ENCODE measurements at places on chromosomes 2 and 18.

GRCh38 chr18:33802955-33803354, 224.9 kb downstream of the ASXL3 start:
- no peak for DNase-seq

DNA sequence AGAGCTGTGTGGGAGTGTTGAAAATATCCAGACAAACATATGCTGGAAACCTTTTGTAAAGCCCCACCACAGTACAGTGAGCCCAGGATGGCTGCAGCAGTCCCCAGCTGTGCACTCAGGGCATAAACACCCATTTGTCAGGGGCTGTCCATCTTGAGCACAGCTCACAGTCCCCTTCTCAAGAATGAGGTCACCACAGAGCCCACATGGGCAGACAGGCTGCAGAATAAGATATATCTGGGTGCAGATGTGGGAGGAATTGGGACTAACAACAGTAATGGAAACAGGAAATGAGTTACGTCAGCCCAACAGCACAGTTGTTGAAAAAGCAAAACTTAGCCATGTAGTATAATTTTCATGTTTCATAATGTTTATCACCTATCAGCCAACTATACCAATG, 219.6 kb downstream of the ETAA1 start:
- DNase-seq: no peak

GRCh38 chr18:1513519-1513918, 608.8 kb downstream of the ADCYAP1 start:
- DNase-seq: no peak

DNA sequence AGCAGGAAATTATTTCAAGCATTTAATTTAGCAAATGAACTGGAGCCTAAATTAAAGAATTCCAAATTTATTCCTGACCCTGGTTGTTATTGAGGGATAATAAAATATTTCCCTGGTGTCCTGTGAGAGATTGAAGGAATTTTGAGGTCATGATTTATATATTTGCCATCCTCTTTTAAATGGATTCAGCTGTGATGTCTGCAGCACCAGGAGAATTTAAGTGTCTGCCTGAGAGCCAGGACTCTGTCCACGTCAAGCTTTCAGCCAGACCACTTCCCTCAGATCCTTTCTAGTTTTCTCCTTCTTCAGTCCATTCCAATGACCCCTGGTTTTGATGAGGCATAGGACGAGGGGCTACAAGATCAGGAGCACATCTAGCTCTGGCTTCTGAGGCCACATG, 59.9 kb downstream of the INO80C start:
- DNase-seq: no peak

DNA sequence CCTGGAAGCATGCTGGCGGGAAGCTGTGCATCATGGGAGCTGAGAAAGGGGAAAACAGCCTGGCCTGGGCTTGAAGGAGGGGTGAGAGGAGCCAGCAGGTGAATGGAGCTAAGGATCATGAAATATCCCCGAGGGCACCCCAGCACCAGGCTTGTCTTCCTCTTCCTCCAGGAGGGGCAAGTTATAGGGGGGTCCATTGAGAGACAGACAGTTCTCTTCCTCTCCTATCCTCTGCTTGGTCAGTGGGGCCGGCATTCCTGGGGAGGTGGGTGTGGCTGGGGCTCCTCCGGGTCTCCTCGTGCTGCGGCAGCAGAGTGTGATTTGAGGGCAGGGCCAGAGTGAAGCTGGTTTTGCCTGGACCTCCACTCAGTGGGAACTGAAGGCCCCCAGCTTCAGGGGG, 78.9 kb downstream of the LIPG start:
- no peak for DNase-seq

GRCh38 chr2:234840336-234840735, 111.5 kb upstream of the SH3BP4 start:
- no peak for DNase-seq

DNA sequence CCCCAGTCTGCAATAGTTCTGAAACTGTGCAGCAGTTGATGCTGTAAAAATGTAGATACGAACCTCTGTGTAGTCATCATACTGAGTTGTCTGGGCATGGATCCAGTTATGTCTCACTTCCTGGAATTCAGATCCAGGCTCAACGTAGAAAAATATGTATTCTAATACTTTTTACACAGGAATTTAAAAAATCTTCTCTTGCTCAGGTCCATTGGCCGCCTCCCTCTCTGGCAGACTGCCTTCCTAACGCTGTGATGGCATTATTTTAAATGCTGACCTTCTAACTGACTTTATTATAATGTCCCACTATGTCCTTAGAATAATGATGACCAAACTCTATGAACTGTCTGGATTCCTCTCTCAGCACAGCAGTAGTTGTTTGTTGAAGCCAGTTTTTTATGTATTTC, 119.6 kb downstream of the FEZ2 start:
- DNase-seq: no peak

DNA sequence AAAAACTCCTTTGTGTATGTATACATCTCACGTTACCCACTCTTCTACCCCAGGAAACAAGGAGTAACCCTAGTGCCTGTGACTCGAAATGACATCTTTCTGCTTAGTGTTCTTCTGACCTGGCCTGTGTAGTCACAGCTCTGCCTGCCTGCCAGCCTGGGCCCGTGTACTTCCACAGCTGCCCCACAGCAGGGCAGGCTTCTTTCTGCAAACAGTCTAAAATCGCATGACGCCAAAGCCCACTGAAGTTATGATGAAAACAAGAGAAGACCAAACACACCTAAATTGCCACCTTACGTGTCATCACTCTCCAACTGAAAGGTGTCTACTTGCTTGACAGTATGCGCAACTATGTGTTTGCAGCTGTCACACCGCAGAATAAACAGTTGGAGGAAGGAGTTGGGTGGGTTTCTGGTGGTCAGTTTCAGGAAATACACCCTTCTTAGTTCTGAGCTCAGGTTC, 1.5 kb downstream of the GAREM1 start:
- DNase-seq: no peak

- no peak for DNase-seq
Measured at GRCh38 chr2:54983345-54984220, 66.7 kb downstream of the RTN4 start.

- DNase-seq: no peak
Measured at GRCh38 chr2:44777036-44777435, 164.5 kb upstream of the SIX3 start.

DNA sequence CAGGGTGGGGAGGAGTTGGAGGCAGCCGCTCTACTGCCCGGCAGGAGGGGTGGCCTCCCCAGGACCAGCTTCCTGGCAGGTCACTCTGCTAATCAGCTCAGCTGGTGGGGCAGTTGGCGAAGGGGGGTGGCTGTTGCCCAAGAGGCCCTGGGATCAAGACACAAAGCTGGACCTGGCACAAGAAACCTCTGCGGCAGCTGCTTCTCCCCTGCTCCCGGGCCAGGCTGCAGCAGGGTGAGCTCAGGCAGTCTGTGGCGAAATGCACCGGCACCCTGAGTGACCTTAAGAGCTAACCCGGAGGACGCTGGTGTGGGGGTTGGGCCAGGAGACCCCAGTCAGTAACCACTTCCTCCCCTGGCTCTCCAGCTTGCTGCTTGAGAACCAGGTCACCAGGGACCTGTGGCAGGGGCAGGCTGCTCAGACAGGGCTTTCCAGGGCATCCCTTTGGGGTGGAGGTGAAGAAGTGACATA, 31.1 kb downstream of the TOGARAM2 start:
- DNase-seq: no peak

DNA sequence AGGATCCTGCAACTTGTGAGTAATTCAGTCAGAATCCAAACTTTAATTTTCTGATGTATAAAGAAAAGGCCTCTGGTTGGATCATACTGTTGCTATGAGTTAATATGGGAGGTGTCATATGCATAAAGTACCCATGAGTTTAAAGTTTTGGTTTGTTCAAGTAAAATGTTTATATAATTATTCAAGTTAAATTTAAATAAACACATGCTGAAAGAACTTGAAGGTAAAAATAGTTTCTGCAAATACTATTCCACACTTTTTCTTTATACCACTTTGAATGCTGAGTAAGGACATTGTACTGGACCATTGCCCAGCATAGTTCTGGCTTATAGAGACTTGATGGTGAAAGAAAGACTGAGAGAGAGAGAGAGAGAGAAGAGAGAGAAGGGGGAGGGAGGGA, 30.7 kb downstream of the PKP4 start:
- DNase-seq: no peak

DNA sequence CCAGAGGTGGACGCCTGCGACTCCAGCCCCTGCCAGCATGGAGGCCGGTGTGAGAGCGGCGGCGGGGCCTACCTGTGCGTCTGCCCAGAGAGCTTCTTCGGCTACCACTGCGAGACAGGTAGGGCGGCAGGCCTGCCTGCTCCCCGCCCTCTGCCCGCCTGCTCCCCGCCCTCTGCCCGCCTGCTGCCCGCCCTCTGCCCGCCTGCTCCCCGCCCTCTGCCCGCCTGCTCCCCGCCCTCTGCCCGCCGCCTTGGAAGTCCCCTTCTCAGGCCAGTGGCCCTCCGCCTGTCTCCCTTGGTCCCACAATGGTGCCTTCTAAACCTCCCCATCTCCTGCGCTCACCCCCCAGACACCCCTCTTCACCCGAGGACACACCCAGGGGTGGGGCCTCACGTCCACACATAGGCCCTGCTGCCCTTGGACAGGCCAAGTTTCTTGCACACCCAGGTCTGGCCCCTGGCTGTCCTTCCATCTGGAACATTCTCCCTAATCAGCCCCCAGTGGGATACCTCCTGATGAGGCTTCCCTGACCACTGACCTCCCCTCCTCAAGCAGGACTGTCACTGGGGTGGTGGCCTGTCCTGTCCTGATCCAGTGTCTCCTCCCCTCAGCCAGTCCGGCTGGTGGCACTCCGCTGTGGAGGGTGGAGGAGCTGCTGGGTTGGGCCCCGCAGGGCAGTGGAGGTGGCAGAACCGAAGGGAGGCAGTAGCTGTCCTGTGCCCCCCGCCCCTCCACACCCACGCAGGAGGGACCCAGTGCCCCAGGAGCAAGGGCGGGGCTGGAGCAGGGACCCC, 37.9 kb downstream of the MTERF4 start:
- DNase-seq: peak; percentile 24

DNA sequence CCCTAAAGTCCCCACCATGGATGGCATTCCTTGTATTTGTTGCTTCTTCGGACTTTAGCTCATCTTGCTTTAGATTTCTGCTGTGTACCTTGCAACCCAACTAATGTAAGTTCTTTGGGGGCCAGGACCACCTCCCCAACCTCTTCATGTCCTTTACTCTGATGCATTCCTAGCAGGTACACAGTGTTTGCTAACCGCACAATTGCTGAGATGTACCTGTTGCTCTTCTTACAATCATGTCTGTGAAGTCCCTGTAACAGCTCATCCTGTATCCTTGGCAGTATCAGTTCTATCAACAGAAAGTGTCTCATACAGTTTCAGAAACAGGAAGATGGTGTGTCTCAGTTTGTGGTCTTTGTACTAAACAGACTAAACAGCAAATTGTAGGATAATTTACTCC, 24.1 kb downstream of the ST8SIA3 start:
- DNase-seq: no peak

DNA sequence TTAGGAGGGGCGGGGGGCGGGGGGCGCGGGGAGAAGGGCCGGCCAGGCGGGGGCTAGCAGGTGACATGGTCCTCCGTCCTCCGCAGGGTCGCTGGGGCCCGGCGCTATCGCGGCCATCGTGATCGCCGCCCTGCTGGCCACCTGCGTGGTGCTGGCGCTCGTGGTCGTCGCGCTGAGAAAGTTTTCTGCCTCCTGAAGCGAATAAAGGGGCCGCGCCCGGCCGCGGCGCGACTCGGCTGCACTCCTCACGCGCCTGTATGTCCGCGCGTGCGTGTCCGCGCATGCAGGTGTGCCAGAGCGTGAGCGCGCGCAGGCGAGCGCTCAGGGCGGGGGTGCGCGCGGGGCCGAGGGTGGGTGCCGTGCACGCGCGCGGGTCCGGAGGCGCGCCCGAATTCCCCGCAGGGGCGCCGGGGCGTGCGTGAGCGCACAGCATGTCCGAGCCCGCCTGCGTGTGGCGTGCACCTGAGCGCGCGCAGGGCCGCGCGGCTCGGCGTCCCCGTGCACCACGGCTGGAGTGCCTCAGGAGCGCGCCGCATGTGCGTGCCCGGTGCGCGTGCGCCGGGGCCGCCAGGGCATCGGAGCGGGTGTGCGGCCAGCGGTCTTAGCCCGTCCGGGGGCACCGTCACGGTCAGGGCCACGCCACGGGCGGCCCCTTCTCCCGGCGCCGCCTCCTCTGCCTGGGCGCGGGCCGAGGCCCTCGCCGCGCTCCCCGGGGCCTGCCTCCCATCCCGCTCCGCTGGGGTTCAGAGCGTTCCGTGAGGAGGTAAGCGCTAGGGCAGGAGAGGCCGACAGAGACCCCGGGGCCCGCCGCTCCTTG, 6.3 kb downstream of the SNORC start:
- DNase-seq: peak; percentile 14

GRCh38 chr2:85066006-85066740, 67.0 kb upstream of the TCF7L1 start:
- DNase-seq: no peak

All from stimulated activated CD4-positive, alpha-beta T cell treated with anti-CD3 and anti-CD28 coated beads, TNF-alpha, amount 100 ng/mL, for 1 hour (primary cell).